OCI-M1 (cell line): ENCODE measurements at places on chromosomes 12 and 14.

DNA sequence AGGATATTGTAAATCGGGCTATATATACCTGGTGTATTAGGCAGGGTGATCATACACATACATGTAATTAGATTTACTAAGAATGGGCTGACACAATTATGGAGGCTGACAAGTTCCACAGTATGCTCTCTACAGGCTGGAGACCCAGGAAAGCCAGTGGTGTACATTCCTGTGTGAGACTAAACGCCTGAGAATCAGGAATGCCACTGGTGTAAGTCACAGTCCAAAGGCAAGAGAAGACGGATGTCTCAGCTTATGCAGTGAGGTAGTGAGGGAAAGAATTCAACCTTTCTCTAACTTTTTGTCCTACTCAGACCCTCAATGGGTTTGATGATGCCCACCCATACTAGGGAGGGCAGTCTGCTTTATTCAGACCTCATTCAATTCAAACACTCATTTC lies 57.1 kb downstream of the METTL25 start:
- no peak for DNase-seq

GRCh38 chr14:57464008-57464730 lies 29.5 kb downstream of the CCDC198 start:
- no peak for DNase-seq

GRCh38 chr12:93130366-93131054 lies 201.4 kb upstream of the EEA1 start:
- no peak for DNase-seq

DNA sequence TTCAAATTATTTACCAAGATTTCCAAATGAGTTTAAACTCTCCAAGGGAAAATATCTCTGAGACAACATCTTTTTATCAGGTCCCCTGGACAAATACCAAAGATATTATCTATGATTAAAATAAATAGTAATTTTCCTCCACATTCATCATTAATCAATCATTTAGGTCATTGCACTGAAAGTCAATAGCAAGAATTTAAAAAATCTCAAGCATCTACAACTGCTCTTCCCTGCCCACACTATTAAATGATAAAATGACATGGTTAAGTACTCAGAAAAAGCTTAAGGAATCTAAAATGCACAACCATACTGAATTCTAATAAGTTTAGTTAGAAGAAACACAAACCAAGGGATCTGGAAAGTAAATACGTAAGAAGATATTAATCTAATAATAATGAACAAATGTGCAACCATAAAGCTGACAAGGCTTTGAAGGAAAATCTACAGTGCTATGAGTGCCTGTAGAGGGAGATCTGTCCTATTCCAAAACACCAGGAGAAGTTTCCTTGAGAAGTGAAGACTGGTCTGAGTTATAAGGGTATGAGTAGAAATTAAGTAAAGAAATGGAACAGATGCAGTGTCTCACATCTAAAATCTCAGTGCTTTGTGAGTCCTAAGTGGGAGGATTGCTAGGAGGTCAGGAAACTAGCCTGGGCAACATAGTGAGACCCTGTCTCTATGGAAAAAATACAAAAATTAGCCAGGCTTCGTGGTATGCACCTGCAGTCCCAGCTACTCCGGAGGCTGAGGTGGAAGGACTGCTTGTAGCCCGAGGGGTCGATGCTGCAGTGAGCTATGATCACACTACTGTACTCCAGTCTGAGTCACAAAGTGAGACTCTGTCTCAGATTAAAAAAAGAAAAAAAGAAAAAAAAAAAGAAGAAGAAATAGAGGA lies 19.2 kb downstream of the INTS13 start:
- DNase-seq: no peak

DNA sequence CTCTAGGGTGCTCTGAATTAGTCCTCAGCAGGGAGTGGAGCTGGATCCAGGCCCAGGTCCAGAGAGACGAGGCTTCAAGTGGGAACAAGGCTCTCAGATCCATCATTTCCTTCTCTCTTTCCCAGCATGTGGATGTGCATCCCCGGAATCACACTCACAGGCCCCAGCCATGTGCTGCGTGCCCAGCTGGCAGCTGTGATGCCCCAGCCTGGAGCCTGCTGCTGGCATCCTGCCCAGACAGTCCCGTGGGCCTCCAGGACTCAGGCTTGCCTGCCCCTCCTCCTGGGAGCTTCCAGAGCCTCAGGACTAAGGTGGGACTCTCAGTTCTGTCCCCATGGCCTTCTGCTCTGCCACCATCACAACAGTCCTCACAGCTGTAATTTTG lies 6.2 kb upstream of the KRT84 start:
- no peak for DNase-seq

GRCh38 chr14:64605926-64606685 lies 56.3 kb downstream of the PPP1R36 start:
- no peak for DNase-seq

DNA sequence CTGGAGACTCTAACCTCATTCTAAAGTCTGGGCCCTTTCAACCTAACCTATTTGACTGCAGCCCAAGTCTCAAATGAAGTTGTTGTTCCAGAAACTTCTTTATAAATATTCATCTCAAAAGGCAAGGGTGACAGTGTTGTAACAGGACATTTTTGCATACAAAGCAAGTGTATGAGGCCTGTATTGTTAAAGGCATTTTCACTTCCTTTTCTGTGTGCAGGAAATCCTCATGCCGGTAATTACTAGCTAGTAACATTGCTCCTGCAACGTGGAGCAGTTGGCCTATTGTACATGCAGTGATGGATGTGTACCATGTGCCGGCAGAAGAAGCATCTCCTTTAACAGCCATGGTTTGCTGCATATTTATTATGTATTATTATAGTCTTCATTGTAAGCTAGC lies 156.5 kb upstream of the RMST start:
- no peak for DNase-seq

DNA sequence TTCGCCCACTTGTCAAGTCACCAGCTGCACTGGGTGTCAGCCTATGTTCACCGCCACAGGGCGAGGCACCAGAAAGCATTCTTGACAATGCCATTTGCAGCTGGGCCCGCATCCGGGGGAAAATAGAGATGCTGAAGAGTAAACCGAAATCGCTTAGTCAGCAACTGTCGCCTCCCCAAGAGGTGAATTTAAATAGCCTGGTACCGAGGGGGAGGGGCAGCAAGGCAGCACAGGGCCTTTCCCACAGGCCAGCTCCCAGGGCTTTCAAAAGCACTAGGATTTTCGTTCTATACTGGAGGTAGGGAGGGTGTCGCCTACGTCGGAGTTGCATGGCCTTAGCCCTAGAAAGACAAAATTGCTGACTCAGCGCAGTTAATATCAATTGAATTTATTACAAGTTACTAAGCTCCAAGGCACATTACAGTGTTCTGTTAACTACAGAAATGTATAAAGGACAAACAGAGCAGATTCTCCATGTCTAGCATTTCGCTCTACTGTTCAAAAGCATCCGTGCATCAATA lies 4.3 kb downstream of the IRF2BPL start:
- DNase-seq: no peak

DNA sequence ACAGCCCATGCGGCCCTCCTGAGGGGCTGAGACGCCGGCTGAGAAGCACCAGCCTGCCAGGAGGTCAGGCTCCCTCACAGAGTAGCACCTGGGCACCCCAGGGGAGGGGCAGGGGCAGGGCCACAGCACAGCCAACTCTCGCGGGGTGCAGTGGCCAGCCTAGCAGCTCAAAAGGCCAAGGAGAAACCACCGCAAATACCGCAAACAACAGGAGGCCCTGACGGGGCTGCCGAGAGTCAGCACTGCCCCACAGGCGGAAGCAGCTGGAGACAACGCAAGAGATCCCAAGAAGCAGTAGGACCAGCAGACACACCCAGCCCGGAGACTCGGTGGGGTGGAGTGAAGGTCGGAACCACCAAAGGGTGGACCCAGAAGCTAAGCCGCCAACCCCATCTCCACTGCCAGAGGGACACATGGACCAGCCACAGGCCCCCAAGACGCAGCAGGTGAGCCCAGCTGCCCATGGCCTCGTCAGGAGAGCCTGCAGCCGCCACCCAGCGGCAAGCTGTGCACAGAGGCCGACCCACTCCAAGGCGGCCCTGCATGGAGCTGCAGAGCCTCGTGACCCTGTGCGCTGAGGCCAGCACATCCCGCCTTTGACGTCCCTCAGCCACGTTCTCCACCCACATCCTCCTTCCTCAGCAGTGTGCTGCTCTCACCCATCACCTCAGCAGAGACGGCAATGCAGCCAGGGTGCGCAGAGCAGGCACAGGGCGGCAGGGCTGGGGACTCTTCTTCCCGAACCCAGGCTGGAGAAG lies 31.7 kb upstream of the BTBD6 start:
- DNase-seq: no peak

DNA sequence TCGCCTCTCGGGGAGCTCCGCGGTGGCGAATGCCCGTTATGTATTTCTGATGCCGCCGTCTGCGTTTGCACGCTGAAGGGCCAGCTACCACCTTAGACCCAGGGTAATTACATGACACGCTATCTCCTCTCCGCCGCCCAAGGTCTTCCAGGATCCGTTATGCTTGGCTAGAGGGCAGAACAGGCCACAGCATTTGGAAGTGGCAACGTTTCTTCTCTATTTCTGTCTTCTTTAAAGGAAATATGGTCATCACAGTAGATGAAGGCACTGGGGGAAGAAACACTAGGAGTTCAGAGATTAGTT lies 861 bp upstream of the MDGA2 start:
- no peak for DNase-seq

DNA sequence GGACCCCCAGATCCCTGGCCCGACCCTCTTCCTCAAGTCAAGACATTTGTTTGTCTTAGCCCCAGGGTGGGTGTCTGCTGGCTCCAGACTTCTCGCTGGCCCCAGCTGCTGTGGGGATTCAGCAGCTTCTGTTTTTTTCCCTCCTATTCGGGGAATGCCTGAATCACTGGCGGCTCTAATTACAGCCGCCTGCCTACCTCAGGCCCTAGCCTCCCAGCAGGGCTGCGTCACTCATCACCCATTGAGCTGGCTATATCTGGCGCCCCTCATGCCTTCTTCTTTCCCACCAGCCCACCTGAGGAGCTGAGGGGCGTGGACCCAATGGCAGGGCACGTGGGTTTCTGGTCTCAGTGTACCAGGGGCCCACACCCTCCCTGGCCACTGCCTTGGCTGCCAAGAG lies 10.1 kb downstream of the KRT80 start:
- no peak for DNase-seq

- DNase-seq: no peak
Observed at GRCh38 chr14:96094211-96094610, 55.0 kb downstream of the C14orf132 start.

DNA sequence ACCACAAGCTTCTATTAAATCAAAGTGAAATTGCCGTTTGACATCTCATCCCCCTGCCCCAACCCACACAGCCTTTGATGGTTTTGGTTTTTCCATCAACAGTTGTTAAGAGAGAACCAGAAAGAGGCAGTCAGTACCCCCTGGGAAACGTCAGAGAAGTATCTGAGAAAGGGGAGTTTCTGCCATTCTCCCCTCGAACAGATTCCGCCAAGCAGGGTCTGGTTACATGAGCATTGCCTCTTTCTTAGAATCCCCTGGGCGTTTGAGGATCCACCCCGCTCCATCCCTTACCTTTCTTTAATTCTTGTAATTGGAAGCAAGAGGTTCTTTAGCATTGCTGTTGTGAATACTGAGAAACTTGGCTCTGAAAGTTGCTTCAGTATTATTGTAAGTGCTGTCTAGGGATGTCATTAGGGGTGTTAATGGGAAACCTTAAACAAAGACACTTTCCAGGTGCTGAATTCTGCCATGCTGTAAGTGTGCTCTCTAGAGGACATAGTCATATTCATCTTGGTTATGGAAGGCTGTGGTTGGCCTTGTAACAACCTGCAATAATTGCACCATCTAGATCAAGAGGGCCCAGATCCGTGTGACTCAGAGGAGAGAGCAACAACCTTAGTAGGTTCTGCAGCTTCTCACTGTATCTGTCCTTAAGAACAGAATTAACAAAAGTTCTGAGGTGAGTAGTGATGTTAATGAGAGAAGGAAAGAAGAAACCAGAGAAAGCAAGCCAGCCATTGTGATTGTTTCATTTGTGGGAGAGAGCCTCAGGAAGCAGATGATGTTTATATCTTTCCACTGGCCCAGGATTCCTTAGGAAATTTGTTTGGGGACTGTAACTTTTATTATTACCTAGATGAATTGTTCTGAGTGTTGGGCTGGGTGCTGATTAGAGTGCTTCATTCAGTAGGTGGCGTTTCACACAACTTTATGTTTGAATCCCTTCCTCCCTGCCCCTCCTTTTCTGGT lies 9.0 kb downstream of the TMBIM6 start:
- DNase-seq: peak; percentile 91
